ENCODE measurements at places on chromosomes 5 and 9. TPM values are rescaled to one million over a fixed set of nuclear protein-coding genes. Genes with fewer than 3 reads are reported as not detected.

DNA sequence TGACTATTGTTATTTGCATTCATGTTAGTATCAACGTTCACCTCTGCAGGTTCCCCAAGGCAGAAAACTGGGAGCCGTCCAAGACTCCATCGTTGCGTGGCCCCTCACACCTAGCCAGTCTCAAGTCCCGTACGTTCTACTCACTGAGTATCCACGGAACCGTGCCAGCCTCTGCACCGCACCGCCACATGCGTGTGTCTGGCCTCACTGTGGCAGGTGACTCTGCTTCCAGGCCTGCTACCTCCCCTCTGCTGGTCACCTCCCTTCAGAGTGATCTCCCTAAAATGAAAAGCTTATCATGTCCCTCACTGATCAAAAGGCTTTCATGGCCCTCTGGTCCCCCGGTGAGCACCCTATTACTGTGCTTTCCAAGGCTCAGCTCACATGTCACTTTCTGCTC is 108.1 kb downstream of the GABBR2 start:
- no peak overlapping the region for H3K4me3 ChIP-seq
- DNase-seq = no peak
- no peaks in the 10 kb centered on the region for H3K27me3 ChIP-seq
- no peaks in the 10 kb centered on the region for H3K36me3 ChIP-seq

DNA sequence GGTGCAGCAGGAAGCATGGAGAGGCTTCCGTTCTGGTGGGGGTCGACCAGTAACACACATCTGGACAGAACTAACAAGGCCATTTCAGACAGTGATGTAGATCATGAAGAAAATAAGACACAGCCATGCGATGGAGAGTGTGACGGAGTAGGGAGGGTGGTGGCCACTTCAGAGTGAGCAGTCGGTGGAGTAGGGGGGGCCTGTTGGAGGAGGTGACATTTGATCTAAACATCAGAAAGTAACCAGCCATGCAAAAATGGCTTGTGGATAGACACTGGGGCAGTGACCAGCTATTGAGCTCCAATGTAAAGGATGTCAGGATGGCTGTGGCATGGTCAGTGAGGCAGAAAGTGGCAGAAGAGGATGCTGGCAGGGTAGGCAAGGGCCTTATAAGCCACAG is 65.9 kb downstream of the PPARGC1B start:
- H3K27ac ChIP-seq = no peak overlapping the region
- H3K4me1 ChIP-seq = no peaks in the 10 kb centered on the region
- H3K27me3 ChIP-seq = no peaks in the 10 kb centered on the region
- no peaks in the 10 kb centered on the region for H3K36me3 ChIP-seq
- no peak for DNase-seq
- no peak overlapping the region for H3K4me3 ChIP-seq

DNA sequence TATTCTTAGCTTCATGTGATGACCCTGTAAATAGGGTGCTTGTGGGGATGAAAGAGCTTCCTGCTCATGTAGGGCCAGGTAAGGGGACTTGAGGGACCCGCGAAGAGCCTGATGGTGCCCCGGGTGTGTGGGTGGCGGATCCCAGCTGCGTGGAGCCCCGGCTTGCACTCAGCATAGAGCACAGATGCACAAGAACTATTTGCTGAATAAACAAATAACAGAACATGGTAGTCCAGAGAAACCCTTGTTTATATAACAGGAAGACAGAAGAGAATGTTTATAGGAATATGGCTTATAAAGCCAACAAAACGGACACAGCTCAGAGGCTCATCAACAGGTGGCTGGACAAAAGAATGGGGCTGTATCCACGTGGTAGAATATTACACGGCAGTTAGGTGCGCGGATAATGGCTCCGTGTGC is 106.9 kb upstream of the COL5A1 start:
- H3K36me3 ChIP-seq = no peaks in the 10 kb centered on the region
- H3K27me3 ChIP-seq = no peaks in the 10 kb centered on the region
- peak; percentile 50 for DNase-seq
- no peak overlapping the region for H3K4me3 ChIP-seq
- no peak overlapping the region for H3K27ac ChIP-seq
- no peaks in the 10 kb centered on the region for H3K4me1 ChIP-seq

DNA sequence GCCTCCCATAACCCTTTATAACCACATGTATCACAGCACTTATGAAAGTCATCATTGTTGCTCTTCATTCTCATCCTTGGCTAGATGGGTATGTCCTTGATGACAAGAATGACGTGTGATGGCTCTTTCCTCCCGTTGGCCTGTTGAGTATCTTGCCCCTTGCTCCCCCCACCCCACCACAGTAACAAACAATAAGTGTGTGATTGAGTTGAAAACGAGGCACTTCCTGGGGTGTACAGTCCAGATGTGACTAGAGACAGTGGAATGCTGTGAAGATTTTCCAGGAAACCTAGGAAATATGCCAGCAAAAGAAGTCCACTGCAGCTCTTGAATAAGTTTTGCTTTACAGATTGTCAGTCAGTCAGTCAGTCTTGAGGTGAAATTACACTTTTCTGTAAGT is 262.5 kb downstream of the ELAVL2 start:
- no peaks in the 10 kb centered on the region for H3K36me3 ChIP-seq
- no peaks in the 10 kb centered on the region for H3K4me1 ChIP-seq
- no peak overlapping the region for H3K4me3 ChIP-seq
- no peaks in the 10 kb centered on the region for H3K27me3 ChIP-seq

The SLCO4C1 gene
- 0.39 TPM for total RNA-seq
